ENCODE measurements at places on chromosomes 3 and 15.

GRCh38 chr3:115930922-115931321 lies 307.6 kb downstream of the GAP43 start:
- no peak for DNase-seq

DNA sequence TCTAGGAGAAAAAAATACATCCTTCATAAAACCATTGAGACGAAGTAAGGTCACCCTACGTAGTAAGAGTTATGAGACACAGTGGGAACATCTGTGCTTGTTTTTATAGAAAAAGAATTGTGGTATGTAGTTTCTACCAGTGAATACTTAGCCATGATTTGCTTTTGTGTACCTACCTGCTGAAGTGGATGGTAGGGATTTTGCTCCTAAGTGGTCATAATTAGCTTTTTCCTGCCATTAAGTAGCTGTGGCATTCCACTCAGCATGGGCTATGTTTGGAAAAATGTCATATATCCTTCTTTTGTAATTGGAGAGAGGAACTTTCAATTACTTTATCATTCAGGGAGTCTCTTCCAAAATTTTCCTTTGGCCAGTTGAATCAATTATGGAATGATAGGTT lies 63.7 kb downstream of the CHD2 start:
- no peak for DNase-seq

DNA sequence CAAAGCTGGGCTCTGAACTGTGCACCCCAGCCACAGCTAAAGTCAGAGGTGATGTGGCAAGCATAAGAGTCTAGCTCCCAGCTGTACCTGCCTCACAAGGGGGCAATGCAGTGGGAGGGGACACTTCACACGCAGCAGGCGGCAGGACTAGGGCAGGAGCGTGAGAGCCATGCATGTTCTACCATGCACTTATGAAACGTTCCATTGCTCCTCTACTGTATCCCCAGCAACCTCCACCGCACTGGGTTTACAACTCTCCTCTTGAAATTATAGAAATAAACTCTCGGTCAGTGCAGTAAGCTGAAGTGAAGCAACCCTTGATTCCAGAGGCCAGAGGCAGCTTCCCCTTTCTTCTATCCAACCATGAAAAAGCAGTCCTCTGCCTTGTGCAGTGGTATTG lies 298.6 kb upstream of the STT3B start:
- DNase-seq, result no peak

DNA sequence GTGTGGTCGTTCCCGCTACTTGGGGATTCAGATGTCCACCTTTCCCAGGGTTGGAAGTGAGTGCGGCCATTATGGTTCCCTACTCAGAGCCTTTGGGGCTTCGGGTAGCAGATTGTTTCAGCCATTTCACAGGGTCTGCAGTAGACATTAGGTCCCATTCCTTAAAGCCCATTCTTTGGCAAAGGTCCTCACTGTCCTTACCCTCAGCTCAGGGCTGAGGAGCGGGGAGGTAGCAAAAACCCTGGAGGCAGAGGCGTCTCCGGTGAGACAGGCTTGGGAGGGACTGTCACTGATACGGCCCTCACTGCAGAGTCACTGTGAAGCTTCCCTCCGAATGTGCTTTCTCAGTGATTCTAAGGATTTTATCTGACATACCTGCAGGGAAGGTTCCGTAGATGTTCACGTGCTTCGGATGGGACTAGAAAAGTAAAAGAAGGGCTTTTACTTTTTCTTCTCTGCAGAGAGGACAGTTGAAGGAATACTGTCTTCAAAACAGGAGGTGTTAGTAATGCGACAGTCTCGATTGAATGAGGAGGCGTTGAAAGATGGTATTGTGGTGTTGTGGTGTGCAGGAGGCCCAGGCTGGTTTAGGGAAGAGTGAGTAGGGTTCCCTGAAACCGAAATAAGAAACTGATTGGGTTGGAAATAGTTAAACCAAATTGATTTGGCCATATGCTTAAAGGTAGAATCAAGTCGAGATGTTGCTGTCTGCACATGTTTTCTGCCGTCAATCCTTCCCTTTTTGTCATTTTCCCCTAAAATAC lies 630 bp downstream of the ATP6V1A start:
- peak; percentile 13 for DNase-seq

- DNase-seq, result no peak
Measured at GRCh38 chr3:196202516-196202970, 8.7 kb downstream of the ZDHHC19 start.

DNA sequence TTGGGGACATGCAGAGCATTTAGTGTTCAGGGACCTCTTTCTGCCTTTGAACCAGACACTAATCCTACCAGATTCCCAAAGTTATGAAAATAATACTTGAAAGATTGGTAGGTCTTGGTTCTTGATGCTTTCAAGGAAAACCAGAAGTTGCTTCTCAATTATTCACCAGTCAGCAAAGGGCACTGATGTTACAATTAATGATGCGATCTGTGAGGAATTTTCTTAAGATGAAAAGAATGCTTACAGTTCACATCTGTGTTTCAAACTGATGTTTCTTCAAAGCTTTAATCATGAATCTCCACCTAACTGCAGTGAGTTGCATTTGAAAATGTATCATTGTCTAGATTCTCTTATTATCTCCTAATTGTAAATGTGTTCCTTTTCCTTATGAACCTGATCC lies 161.0 kb downstream of the NAALADL2 start:
- no peak for DNase-seq

DNA sequence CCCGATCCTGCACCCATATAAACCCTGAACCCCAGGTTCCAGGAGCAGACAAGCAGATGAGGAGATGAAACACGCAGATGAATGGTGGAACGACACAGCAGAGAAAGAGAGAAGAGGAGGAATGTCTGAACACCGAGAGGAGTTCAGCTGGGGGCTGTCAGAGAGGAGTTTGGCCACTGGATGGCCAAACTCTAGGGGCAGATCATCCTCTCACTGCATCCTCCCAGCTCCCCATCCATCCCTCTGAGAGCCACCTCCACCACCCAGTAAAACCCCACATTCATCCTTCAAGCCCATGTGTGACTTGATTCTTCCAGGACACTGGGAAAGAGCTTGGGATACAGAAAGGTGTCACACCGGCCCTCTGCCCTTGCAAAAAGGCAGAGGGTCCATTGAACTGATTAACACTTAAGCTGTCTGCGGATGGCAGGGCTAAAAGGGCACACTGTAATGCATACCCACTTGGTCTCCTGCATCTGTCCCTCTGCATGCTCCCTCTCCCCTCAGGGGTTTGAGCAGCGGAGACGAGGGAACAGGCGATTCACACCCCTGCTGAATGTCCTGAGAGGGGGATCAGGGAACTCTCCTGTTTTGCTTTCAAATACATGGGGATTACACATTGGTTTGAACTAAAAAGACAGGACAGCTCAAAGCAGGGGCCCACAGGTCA lies 53.8 kb downstream of the TMED3 start:
- no peak for DNase-seq

Data from ACHN (cell line).